ENCODE measurements at places on chromosomes 11 and 22. TPM values are rescaled to one million over a fixed set of nuclear protein-coding genes. Genes with fewer than 3 reads are reported as not detected.

Gene MS4A15
- total RNA-seq, result not detected

GRCh38 chr11:86696004-86696403 lies 23.6 kb upstream of the ME3 start:
- DNase-seq, result no peak

DNA sequence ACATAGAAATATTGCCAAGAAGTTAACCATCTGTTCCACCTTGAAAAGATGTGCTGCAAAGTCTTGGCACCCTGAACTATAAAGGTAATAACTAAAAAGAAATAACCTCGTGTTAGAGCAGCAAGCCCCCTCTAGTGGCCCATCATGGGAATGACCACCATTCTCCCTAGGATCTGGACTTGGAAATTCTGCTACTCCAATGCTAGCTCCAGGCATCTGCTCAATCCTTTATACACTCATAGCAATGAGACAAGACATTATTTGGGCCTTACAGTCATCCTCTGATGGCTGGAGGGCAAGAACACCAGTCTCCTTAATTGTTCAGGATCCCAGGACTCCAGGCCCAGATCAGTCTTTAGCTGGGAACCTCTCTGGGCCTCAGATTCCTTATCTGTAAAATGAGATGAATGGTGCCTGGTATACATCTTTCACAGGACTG lies 76.0 kb downstream of the CWC15 start:
- no peak for DNase-seq

DNA sequence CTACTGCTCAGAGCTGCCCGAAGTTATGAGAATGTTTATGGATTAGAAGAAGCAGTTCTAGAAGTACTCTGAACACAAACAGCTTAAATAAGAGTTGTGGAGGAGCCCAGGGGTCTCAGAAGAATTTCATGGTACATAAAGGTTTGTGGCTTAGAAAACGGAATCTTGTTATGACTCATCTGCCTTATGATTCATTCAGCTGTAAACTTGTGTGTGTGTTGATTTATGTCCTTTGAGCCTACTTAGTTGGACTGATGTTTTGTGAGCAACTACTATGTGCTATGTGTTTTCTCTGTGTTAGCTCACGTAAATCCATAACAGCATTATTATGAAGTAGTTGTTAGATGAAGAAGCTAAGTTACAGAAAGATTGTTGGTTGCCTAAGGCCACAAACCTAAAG lies 203.7 kb downstream of the PGR start:
- DNase-seq, result no peak

DNA sequence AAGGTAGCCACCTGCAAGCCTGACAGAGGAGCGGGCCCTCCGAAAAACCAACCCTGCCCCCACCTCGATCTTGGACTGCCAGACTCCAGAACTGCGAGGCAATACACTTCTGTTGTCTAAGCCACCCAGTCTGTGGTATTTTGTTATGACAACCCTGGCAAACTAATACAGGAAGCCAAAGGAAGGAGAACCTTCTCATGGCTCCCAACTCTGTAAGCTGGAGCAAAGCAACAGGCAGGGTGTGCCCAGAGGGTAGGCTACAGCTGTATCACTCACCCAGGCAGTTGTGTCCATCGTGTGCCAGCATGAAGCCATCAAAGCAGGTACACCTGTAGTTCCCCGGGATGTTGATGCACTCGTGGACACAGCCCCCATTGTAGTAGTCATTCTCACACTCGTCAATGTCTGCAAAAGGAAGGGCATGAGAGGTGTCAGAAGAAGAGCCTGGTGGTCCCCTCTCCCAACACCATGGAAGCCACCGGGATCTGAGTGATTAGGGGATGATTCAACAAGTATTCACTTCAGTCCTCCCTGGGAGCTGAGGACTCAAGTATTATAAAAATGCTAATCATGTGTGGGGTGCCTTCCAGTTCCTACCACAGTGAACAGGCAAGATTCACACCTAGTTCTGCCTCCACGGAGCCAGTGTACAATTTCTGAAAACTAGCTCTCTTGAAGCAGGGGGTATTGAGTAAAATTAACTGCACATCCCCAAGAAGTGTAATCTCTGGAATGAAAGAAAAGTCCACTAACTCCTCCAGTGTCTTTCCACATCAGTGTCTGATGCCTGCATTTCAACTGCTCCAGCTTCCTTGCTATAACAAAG lies 23.3 kb downstream of the SCUBE1 start:
- DNase-seq, result no peak

DNA sequence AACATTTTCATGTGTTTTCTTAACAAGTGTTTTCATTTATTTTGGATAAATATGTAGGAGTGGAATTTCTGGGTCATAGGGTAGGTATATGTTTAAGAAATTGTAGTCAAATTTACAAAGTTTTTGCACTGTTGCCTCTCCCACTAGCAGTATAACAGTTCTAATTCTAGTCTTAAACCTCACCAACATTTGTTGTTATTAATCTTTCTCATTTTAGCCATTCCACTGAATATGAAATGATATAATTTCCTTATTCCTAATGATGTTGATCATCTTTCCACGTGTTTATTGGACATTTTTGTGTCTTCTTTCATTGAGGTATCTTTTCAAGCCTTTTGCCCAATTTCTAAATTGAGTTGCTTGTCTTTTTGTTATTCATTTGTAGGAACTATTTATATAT lies 62.0 kb downstream of the C11orf91 start:
- no peak for DNase-seq
